ENCODE measurements at places on chromosomes 7 and 10.
A peak's percentile ranks its signal among the peaks of the same experiment; 100 is the strongest.

- DNase-seq: peak; percentile 77
Measured at GRCh38 chr10:59891936-59892335, 14.4 kb downstream of the CCDC6 start.

DNA sequence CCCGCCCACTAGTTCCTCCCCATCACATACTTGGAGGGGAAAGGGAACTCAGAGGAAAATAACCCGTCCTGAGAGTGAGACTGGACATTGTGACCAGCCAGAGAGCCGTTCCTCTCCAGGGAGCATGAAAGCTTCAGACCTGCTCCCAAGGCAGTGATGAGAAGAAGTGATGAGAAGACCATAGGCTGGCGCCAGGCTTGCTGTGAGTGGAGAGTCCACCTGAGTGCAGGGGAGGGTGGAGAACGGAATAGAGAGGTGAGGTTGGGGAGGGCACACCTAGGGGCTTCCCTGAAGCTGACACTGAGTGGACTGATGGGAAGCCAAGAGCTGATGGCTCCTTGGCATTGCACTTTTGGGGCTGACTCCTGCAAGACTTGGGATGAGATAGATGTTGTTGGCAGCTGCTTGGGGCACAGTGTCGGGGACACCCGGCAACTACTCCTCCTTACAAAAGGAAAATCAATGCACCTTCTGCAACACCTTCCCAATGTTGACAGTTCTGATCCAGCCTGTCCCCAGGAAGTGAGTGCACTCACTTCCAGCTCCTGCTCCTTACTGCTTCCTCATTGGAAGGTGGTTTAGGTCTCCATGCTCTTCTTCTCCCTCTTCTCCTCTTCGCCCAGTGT lies 79.4 kb downstream of the EMX2 start:
- DNase-seq: no peak

DNA sequence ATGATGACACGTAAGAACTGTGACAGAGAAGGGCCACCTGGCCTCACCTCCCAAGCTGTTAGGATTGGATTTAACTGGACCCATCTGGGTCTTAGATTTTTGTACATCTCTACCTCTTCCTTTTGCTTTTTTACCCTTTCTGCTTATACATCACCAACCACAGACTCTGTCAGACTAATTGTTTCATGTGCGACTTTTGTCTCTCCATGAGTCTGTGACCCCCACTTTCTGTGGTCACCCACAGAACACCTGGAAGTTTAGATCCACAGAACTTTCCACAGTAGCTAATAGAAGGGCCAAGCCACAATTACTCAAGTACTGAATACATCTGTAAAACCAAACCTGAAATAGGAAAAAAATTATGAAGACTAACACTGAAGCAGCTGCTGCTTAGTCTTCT lies 23.1 kb downstream of the SEC31B start:
- DNase-seq: no peak

- DNase-seq: no peak
Measured at GRCh38 chr10:16652154-16652553, 130.5 kb upstream of the C1QL3 start.

GRCh38 chr7:143929224-143929920 lies 5.7 kb upstream of the OR2F2 start:
- no peak for DNase-seq

- no peak for DNase-seq
Measured at GRCh38 chr7:134701272-134701671, 54.6 kb downstream of the BPGM start.

DNA sequence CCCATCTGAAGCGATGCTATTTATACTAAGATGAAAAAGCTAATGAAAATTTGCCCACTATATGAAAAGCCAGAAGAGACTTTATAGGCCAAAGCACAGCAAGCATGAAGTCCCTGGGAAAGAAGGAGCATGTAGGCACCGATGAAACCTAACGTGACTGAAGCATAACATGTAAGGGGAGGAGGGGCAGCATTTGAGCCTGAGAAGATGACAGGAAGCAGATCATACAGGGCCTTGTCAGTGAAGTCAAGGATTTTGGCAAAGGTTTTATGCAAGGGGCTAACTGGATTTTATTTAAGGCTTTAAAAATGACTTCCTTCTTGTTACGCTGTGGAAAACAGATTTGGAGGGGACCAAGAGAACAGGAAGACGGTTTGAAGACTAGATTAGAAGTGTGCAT lies 744.0 kb downstream of the PHTF2 start:
- no peak for DNase-seq

DNA sequence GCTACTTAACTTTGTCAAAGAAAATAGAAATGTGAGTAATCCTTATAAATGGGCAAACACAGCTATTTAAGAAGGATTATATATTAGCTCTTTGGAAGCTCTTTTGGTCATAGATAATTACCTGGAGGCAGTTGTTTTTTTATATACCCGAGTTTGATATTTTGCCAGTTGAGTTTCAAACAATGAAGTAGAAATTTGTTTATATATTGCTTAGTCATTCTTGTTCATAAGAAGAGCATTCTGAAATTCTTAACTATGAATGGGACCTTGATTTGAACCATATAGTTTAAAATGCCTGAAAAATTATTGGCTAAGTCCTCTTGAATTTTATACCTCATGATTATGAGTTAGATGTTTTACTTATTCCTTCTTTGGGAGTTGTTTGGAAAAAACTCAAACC lies 36.4 kb downstream of the MINPP1 start:
- no peak for DNase-seq

DNA sequence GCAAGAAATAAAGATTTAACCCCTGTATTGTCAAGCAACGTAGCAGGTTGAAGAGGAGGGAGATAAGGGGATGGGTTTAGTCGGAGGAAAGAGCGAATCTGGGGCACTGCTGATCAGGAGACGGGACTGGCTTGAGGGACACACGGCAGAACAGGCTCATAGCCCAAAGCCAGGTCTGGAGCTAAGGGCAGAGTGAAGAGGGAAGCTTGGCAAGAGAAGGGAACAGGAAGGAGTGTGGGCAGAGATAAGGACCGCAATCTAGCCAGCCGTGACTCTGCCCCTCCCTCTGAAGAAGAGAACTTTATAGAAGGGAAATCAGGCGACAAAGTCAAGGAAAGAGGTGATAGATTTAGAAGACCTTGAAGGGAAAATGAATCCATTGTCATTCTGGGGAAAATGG lies 67.6 kb downstream of the CAV1 start:
- DNase-seq: peak; percentile 75

- DNase-seq: no peak
Measured at GRCh38 chr7:14045651-14046050, 56.2 kb upstream of the ETV1 start.

GRCh38 chr10:110629680-110630191 lies 14.4 kb upstream of the RBM20 start:
- DNase-seq: no peak

GRCh38 chr10:28008054-28008453 lies 9.2 kb upstream of the ODAD2 start:
- no peak for DNase-seq

DNA sequence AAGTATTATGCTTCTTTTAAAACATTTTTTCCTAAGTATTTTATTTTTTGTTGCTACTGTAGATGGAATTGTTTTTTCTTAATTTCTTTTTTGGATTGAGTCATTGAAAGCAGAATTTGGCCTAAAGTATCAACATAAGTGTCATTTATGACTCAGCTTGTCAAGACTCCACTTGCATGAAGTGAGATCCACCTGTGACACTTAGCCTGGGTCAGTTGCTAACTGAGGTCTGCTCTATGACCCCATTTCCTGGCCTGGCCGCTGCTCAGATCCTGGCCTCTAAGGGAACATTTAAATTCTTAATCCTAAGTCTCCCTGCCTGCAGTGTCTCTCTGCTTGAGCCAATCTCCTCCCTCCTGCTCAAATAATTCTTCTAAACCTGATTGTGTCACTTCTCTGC lies 35.5 kb downstream of the TMEM270 start:
- no peak for DNase-seq

GRCh38 chr7:44853391-44853790 lies 5.5 kb upstream of the H2AZ2 start:
- DNase-seq: no peak

DNA sequence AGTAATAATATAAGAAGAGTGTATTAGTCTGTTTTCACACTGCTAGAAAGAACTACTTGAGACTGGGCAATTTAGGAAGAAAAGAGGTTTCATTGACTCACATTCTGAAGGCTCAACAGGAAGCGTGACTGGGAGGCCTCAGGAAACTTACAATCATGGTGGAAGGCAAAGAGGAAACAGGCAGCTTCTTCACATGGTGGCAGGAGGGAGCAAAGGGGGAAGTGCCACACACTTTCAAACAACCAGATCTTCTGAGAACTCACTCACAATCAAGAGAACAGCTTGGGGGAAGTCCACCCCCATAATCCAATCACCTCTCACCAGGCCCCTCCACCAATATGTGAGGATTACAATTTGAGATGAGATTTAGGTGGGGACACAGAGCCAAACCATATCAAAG lies 212.5 kb upstream of the HDAC9 start:
- no peak for DNase-seq

All from small intestine (tissue), 16 donors.